Activated naive CD4-positive, alpha-beta T cell treated with anti-CD3 and anti-CD28 coated beads, Interleukin-2, amount 50 U/mL, for 16 hours (primary cell): ENCODE measurements at places on chromosomes 1 and 21.

- DNase-seq, result no peak
These were observed 610.8 kb downstream of the SMYD3 start for GRCh38 chr1:245896258-245896657.

- no peak for DNase-seq
These were observed 30.5 kb downstream of the KRTAP10-1 start for GRCh38 chr21:44509539-44509938.

GRCh38 chr1:214229736-214230135 is 51.2 kb upstream of the SMYD2 start:
- no peak for DNase-seq

DNA sequence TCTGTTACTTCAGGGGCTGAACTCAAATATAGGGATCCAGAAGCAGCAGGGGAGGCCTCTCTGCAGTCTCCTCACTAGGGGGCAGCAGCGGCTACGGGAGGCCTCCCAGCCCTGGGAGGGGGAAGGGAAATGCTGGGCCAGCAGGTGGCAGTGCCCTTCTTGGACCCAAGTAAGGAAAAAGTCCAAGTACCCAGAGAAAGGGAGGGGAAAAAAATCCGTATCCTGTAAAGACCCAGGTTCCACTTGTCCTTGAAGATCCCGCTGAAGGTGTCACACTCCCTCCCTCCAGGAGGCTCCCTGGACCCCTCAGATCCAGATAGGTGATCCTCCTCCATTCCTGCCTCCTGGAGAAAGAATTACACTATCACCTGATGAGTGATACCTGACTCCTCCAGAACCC is 14.1 kb upstream of the NUAK2 start:
- DNase-seq, result peak; percentile 79

- DNase-seq, result no peak
These were observed 8.3 kb downstream of the CSMD2 start for GRCh38 chr1:34156739-34157138.

GRCh38 chr1:99548943-99549605 is 96.8 kb upstream of the PALMD start:
- DNase-seq, result no peak

DNA sequence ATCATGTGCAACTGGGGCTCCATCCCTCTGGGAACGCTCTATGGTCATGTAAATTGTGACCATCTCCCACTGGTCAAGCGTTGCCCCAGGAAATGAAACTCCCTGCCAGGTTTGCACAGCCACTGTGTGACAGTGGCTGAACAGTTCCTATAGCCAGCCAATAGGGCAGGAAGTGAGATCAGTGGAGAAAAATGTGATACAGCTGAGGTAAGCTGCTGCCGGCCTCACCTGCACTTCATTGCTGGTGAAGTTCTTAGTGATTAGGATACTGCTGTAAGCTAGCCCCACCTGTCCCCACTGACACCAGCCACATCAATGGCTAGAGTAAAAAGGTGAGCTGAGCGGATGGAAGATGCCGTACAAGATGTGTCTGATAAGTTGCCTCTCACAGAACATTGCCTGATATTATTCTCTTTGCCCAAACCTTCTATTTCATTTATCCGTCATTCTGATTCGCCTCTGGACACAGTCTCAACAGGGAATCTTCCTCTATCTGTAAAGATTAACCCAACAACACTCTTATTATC is 38.4 kb upstream of the CDC42BPA start:
- DNase-seq, result no peak

DNA sequence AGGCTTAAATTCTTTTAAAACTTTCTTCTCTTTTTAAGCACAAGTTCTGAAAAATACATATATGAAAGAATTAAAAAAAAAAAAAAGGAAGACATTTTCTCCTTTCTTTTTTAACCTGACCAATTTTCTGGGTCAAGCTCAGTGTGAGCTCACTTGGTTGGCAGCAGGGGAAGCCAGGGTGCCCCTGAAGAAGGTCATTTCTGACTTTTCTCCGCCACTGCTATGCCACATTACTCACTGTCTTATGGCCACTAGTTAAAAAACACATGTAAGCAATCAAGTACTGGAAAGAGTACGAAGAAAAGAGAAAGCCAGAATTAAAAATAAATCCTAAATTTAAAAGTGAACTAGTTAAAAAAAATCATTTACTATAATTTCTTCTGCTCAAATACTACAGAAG is 275.0 kb downstream of the NEGR1 start:
- DNase-seq, result no peak

DNA sequence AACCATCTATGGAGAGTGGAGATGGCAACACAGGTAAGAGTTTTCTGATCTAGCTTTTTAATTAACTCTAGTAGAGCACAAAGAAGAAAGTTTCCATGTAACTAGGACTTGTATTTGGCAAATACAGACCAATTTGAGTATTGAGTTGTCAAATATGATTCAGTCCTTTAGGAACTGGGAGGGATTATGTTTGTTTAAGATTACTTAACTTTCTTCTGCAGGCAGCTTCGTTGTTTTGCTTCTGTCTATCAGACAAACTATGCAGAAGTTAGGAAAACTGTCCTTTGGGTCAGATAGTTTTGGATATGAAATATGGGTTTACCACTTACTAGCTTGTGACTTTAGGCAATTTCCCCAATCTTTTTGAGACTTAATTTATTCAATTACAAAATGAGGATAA is 111.8 kb downstream of the POU2F1 start:
- DNase-seq, result no peak

GRCh38 chr1:38608202-38608864 is 251.2 kb downstream of the RRAGC start:
- no peak for DNase-seq

DNA sequence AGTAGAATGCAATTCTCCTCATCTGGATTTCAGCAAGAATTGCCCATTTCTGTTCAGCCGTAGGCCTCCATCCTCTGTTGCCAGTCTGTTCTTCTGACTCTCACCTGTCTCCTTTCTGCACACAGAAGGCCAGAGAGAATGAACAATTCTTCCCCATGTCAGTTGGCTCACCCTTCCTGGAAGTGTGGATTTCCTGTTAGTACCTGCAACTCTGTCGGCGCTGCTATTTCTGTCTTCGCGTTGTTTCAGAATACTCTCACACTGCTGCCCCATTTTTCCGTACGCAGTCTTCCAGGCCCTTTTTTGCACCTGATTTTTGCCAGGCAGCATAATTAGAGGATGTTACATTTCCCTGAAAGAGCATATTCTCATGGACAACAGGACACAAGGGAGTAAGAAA is 200.7 kb downstream of the FGGY start:
- no peak for DNase-seq

GRCh38 chr1:243253926-243254232 is 1.2 kb downstream of the CEP170 start:
- DNase-seq, result no peak

- DNase-seq, result peak; percentile 62
These were observed at the start of gene LRRC8D for GRCh38 chr1:89820422-89821321. LRRC8D (plus strand) TSS chr1:89821032; CDS start chr1:89933069, 112,037 bp downstream.

GRCh38 chr1:73327180-73327793 is 870.7 kb downstream of the LRRIQ3 start:
- no peak for DNase-seq
